ENCODE measurements at places on chromosomes 6 and 20.

- DNase-seq: no peak
These were observed 36.9 kb downstream of the EYA4 start for GRCh38 chr6:133277900-133278545.

DNA sequence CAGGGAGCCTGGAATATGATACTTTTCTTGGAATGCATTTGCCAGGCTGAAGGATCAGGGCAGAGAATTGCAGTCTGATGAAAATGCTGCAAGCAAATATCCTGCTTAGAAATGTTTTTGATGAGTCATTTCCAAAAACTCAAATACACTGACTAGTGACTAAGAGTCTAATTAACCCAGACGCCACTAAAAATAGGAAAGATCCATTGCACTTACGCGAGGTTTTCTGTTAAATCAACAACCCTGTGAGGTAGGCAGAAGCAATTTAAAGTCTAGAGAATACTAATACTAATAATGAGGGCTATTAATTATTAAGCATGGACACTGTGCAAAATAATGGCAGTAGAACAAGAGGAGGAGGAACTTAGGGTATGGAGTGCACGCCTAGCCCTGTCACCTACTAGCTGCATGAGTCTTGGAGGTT is 130.1 kb upstream of the DOK5 start:
- peak; percentile 75 for DNase-seq

GRCh38 chr6:150717419-150717818 is 117.7 kb downstream of the PLEKHG1 start:
- DNase-seq: no peak

DNA sequence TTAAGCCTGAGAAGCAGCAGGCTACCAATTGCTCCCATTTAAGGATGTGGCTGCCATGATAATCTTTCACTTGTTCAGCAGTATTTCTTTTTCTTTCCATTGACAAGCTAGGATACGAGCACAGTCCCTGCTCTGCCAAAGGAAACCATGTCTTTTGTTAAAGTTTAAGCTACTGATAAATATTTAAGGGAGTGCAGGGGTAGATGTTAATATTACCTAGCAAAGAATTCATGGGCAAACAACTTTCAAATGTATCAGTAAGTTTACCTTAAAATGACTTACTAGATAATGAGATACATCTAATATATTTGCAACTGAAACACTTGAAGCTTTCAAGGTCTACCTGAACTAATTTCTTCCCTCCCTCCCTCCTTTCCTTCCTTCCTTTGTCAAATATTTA is 77.3 kb downstream of the OPN5 start:
- DNase-seq: no peak

GRCh38 chr6:140237251-140237650 is 862.8 kb upstream of the CITED2 start:
- DNase-seq: no peak

GRCh38 chr20:63285636-63286615 is 7.1 kb upstream of the COL20A1 start:
- no peak for DNase-seq

- DNase-seq: no peak
These were observed 57.1 kb downstream of the HNF4A start for GRCh38 chr20:44412402-44413144.

- DNase-seq: no peak
These were observed 109.8 kb upstream of the EMILIN3 start for GRCh38 chr20:41476446-41476845.

DNA sequence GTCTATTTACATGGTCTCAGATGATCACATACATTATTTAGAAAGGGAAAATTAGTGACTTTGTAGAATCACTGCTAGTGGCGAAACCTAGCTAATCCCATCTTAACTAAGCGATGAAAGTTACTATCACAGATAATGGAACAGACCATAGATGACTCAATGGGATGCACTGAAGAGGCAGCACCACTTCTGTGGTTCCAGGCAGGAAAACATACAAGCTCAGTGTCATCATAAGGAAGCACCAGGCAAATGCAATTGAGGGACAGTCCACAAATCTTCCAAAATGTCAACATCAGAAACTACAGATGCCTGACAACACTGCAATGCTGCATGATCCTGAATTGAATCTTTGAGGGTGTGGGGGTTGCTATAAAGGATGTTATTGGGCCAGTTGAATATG is 15.9 kb upstream of the SNAI1 start:
- DNase-seq: no peak

GRCh38 chr20:33261465-33261864 is 21.5 kb upstream of the BPIFB1 start:
- DNase-seq: no peak

- DNase-seq: no peak
These were observed 2.1 kb downstream of the UBE2J1 start for GRCh38 chr6:89350281-89350966.

- no peak for DNase-seq
These were observed 126.7 kb downstream of the RTN4IP1 start for GRCh38 chr6:106502559-106502958.

GRCh38 chr6:29845405-29846006 is 17.9 kb downstream of the HLA-G start:
- no peak for DNase-seq
